ENCODE measurements at places on chromosomes 1 and 21.

GRCh38 chr1:203117611-203118575 is 9.6 kb upstream of the ADORA1 start:
- DNase-seq = no peak

- DNase-seq = no peak
These were observed 9.0 kb downstream of the RPF1 start for GRCh38 chr1:84488107-84488506.

DNA sequence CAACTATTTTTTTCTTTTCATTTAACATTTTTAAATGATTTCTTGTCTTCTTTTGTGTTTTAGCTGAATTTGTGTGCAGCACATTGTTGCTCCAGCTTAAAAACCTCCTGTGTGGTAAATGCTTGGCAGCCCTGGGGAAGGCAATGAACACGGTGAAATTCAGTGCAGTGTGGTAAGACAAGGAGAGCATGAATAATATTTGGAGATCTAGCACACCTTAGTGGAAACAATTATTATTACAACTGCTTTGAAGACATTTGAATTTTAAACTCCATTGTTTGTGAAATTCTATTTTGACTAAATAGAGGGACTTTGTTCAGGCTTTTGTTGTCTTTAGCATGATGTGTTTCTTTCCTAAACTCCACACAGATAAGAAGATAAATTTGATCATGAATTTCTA is 242.6 kb upstream of the CXADR start:
- DNase-seq = no peak

GRCh38 chr1:95028954-95029353 is 43.8 kb downstream of the ALG14 start:
- DNase-seq = no peak

DNA sequence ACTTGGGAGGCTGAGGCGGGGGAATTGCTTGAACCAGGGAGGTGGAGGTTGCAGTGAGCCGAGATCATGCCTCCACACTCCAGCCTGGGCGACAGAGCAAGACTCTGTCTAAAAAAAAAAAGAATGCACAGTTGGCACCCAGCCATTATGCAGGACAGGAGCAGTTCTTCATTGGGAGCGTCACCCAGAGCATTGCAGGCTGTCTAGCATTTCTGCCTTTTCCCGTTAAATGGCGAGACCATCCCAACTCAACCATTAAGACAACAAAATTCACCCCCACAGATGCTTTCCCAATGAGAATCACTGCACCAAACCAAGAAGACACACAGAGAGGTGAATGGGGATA is 105.8 kb downstream of the EDEM3 start:
- DNase-seq = no peak

DNA sequence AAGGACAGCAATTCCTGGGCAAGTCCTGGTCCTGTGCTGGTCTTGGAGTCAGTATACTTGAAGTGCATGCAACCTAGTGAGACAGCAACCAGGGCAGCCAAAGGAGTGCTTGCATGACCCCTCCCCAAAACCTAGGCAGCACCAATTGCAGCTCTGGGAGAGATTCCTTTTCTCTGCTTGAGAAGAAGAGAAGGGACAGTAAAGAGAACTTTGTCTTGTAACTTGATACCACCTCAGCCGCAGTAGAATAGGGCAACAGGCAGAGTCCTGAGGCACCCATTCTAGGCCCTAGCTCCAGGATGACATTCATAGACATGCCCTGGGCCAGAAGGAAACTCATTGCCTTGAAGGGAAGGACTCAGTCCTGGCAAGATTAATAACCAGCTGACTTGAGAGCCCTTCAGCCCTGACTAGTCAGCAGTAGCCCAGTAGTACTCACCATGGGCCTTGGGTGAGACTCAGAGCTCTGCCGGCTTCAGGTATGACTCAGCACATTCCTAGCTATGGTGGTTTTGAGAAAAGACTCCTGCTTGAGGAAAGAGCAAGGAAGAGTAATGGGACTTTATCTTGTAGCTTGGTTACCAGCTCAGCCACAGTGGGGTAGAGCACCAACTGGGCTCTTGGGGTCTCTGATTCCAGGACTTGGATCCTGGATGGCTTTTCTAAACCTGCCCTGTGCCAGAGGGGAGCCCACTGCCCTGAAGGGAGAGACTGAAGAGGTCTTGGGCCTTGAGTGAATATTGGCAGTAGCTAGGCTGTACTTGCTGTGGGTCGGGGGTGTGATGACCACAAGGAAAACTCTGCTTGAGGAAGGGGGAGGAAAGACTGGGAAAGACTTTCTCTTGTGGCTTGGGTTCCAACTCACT is 51.7 kb upstream of the ACADM start:
- DNase-seq = peak; percentile 59

DNA sequence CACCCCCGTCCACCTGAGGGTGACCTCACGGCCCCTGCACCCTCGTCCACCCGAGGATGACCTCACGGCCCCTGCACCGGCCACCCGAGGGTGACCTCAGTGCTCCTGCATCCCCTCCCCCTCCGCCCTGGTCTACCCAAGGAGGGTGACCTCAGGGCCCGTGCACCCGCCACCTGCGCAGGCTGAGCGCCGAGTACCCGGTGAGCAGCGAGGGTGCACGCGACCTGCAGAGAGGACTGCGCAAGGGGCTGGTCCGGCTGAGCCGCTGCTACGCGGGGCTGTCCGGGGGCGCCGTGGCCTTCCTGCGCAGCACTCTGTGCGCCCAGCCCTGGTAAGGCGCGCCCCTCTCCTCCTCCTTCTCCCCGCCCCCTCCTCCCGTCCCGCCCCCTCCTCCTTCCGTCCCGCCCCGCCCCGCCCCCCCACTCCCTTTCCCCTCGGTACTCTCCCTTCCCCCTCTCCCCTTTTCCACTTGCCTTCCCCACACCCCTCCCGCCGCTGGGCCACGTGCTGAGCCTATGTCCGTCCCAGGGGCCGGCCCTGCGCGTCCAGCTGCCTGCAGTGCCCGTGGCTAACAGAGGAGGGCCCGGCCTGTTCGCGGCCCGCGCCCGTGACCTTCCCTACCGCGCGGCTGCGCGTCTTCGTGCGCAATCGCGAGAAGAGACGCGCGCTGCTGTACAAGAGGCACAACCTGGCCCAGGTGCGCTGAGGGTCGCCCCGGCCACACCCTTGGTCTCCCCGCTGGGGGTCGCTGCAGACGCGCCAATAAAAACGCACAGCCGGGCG is 28.4 kb downstream of the TRIM11 start:
- no peak for DNase-seq

GRCh38 chr21:34201001-34201400 is 127.6 kb downstream of the MRPS6 start:
- no peak for DNase-seq

DNA sequence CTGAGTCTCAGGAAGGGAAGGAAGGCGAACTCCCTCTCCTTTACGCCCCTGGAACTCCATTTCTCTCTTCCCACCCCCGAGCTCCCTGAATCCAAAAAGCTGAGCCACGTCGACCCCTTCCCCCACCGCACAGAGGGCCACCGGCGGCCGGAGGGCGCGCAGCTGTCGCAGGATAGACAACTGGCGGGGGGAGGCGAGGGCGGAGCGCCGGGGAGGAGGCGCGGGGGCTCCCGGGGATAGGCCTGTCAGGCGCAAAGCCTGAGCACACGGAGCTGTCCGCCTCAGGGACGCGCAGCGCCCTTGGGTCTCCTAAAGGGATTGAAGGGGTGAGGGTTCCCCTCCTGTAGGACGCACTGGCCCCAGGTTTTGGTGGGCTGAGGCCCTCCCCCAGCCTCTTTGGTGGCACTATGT is 752 bp upstream of the ACTA1 start:
- no peak for DNase-seq

GRCh38 chr1:62068978-62069377 is 125.7 kb upstream of the L1TD1 start:
- DNase-seq = no peak
